ENCODE measurements at places on chromosomes 13 and 19.

DNA sequence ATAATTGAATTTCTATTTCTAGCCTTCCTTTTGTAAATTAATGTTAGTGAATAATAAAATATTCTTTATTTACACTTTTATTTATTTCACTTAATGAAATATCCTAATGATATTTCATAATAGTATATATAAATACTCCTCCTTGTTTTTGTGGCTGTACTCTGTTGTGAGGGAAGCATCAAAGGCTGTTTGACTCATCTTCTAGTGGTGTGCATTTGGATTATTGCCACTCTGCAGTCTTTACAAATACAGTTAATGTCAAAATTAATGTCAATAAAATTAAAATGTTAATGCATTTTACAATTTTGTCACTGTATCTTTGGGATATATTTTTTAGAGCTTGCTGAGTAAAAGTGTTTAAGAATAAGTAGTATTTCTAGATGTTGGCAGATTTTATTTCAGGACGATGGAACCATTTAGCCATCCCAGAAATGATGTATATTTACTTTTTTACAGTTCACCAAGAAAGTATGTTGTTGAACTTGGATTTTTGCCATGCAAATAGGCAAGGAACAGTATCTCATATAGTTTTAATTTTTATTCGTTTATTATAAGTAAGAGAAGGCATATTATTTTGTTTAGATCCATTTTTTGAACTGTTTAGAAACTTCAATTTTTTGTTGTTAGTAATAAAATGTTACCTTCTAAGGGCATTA is 281.2 kb upstream of the SLITRK6 start:
- DNase-seq = no peak

GRCh38 chr19:42532891-42533290 is 4.6 kb upstream of the CEACAM1 start:
- no peak for DNase-seq

GRCh38 chr19:18985257-18985656 is 44.2 kb upstream of the HOMER3 start:
- no peak for DNase-seq

GRCh38 chr19:50759886-50760285 is 10.4 kb upstream of the GPR32 start:
- no peak for DNase-seq

DNA sequence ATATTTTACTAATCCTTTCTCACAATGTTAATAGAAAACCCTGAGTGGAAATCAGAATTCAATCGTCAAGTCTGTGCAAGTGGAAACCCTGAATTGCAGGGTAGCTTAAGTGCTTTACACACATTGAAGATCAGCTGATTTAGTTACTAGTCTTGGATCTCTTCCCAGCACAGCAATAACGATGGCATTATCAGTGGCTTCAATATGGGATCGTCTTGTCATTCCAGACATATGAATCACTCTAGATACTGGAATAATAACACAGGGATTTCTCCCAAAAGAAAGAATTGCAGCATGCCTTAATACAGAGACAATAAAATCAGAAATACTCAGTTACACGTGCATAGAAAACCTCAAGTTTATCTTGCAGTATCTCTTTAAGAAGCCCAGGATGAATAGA is 12.6 kb upstream of the METTL21C start:
- DNase-seq = no peak

GRCh38 chr13:94308832-94309231 is 170.7 kb downstream of the DCT start:
- DNase-seq = no peak

GRCh38 chr13:78198821-78199220 is 280.2 kb upstream of the EDNRB start:
- DNase-seq = no peak

DNA sequence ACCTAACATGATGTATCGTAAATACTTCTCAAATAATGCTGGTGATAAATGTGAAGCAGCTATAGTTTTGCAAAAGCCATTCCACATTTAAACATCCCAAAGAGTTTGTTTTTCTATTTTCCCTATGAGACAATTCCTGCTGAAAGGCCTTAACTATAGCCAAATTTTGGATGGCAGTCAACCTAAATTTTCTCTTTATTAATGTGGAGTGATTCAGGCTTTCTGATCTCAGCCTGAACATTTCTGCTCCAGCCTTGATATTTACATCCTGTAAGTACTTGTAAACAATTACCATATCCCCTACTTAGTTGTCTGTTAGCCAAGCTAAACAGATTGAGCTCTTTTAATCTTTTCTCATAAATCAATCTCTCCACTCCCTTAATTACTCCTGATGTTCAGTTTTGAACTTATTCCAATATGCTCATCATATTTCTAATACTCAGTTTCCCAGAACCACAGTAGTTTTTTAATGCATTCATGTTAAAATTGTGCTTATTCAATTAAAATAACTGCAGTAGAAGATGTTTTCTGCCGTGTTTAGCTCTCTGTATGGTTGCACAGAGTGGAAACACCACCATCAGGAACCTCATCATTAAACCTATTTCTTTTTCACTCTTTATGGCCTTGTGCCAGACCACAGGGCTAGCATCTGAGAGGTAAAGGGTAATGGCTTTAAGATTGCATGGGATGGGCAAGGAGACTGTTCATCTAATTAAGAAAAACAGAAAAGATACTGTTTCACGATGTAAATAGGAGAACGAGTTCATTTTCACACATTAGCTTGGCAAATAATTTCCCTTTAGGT is 1235.2 kb upstream of the SLC10A2 start:
- no peak for DNase-seq

- DNase-seq = no peak
Measured at GRCh38 chr19:50430888-50431342, 1.8 kb upstream of the MYBPC2 start.

DNA sequence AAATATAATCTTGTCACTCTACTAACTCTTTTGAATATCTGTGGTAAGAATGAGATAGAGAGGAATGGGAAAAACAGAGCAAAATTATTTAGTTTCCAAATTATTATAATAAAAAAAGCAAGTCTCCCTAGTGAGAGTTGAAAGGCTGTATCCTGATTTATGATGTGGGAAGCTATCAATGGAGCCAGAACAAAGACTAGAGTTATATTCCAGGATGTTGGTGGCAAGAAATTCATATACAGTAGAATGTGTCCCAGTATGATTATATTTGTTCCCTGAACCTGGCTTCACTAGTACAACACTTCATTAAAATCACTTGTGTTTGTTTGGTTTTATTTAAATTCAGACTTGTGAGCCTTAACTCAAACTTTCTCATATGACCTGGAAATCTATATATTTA is 630.3 kb downstream of the GPC5 start:
- DNase-seq = no peak

GRCh38 chr19:10321874-10322835 is 6.3 kb upstream of the FDX2 start:
- DNase-seq = no peak

GRCh38 chr13:114090476-114090875 is 41.9 kb downstream of the RASA3 start:
- DNase-seq = no peak

- no peak for DNase-seq
Measured at GRCh38 chr13:27449081-27449603, 1.2 kb downstream of the MTIF3 start.

- no peak for DNase-seq
Measured at GRCh38 chr13:20696073-20696472, 7.4 kb upstream of the IL17D start.

GRCh38 chr13:41061914-41062837 is 867 bp downstream of the WBP4 start:
- DNase-seq = no peak

DNA sequence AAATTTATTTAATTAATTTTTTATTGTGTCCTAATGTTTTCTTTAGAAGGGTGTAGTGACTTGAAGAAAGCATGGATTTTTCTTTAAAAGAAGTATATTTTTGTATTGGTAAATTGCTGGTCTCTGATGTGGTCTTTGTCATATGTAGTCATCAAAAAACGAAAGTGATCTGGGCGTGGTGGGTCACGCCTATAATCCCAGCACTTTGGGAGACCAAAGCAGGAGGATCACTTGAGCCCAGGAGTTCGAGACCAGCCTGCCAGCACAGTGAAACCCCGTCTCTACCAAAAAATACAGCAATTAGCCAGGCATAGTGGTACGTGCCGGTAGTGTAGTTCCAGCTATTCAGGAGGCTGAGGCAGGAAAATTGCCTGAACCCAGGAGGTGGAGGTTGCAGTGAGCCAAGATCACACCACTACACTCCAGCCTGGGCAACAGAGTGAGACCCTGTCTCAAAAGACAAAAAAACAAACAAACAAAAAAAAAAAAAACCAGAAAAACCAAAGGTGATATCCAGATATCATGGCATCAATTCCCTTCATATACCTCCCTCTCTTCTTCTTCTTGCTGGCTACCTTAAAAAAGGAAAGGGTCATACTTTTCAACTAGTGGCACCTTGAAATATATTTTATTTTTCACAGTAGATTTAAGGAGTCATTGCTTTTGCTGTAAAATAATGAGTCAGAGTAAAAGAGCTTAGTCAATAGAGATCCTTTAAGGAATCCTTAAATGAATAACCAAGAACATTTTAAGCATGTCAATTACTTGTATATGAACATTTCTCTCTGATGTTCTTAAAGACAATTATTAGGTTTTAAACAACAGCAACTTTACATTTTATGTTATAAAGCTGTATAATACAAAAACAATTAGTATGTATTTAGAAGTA is 19.9 kb downstream of the KCTD4 start:
- no peak for DNase-seq

DNA sequence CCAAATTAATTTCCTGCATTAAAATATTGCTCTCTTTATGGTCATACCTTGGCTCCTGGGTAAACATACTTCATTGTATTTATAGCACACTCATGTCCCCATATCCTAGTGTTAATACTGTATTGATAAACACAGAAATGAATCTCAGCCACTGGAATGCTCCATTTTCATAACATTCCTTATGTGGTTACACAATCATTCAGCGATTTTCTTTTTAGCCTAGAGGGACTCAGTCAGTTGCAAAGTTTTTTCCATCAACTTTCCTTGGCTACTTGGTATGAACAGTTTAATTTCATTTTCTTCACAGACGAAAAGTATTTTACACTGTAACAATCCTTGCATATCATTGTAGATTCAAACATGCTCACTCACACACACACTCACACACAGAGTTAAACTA is 471.5 kb downstream of the FGF14 start:
- DNase-seq = no peak

DNA sequence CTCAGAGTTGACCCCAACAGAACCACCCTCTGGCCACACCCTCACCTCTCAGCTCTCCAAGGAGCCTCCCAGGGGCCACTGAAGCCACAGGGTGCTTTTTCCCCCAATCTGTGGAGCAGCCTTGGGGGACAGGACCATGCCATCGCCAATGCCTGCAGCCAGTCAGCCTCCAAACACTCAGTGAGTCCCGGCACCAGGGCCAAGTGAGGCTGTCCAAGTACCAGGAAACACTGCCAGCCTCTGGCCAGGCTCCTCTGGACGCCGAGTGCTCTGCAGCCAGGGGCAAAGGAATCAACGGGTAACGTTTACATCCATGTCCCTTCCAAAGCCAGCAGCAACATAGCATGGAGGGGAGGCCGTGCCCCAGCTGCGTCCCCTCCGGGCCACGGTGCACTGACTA is 9.5 kb upstream of the COMP start:
- no peak for DNase-seq

- no peak for DNase-seq
Measured at GRCh38 chr19:556611-557382, 12.9 kb downstream of the GZMM start.

DNA sequence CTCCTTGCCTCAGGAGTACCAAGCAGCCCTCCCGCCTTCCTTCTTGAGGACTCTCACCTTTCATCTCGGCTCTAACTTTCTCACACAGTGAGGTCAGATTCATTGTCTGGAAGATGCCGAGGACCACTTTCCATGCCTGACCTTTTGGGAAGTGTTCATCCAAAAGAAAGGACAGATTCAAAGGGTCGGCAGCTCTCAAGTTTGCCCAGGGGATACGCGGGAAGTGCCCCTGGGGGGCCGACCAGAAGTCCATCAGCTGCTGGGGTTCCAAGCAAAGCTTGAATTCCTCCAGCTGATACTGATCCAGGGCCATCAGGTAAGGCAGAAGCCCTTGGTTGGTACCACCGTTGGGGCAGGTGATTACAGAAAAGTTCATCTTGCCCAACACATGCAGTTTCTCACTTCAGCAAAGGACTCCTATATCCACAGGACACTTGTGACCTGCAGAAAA is at the start of gene NLRP13:
TSS of gene NLRP13 (minus strand) at position 401 of the 451 bp plus-strand sequence. CDS start at position 376, 25 bp downstream.
- DNase-seq = no peak

DNA sequence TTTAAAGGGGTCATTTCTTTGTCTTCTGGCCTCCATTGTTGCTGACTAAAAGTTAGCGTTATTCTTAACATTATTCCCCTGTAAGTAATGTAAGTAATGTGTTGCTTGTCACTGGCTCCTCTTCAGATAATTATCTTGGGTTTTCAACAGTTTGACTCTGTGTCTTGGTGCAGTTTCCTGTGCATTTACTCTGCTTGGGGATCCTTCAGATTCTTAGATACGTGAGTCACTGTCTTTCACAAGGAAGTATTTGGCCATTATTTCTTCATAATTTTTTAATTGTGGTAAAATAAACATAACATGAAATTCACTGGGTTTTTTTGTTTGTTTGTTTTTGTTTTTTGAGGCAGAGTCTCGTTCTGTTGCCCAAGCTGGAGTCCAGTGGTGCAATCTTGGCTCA is 13.5 kb upstream of the OR7D2 start:
- DNase-seq = no peak

- no peak for DNase-seq
Measured at GRCh38 chr19:40906512-40906911, 24.5 kb upstream of the CYP2A7 start.

GRCh38 chr13:78875792-78876580 is 217.0 kb upstream of the OBI1 start:
- DNase-seq = no peak

DNA sequence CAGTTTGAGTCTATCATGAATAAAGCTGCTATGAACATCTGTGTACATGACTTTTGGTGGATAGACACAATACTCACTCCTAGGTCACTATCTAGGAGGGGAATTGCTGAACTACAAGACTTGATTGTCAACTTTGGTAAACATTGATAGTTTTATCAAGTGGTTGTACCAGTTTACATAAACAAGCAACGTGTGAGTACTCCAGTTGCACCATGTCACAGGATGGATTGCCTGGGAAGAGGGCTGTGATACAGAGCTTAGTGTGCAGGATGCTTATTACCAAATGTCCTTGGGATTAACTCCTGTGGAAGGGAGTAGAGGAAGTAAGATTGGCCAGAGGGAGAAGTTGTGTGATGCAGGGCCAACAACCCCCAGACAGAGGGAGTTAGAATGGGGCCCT is 37.7 kb downstream of the RAP2A start:
- DNase-seq = no peak

DNA sequence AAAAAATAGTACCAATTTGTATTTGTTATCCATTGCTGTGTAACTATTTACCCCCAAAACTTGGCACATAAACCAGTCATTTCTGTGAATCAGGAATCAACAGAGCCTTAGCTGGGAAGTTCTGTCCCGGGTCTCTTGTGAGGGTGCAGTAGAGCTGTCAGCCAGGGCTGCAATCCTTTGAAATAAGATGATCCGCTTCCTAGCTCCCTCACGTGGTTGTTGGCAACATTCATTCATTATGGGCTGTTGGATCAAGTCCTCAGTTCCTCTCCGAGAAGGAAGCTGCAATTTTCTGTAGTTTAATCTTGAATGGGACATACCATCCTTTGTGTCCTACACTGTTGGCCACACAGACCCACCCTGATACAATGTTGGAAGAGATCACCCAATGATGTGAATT is 277.2 kb downstream of the SUCLA2 start:
- DNase-seq = no peak

- DNase-seq = no peak
Measured at GRCh38 chr13:60331249-60332012, 65.6 kb upstream of the TDRD3 start.

Measured in T-helper 9 cell (primary cell).